ENCODE measurements at places on chromosomes 4 and X.

DNA sequence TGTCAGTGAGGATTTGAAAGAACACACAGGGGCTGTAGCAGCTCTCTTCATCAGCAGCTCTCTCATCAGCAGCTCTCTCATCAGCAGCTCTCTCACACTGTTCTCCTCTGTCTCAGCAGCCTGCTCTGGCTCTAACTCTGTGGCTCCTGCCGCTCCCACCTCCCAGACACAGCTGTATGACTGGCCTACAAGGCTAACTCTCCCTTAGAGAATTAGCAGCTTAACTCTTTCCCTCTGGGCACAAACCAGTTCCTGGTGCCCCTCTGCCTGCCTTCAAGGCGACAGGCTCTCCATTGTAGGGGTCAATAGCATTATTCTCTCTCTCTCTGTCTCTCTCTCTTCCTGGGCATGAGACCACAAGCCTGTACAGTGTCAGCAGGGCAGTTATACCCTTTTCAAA is 385.6 kb upstream of the PCDH10 start:
- DNase-seq: no peak

GRCh38 chr4:121698236-121698671 is 1.5 kb upstream of the ANXA5 start:
- DNase-seq: no peak

- DNase-seq: peak; percentile 3
These were observed 136.0 kb upstream of the PABPC4L start for GRCh38 chr4:134337574-134337973.

GRCh38 chrX:136200466-136200865 is 50.7 kb downstream of the MAP7D3 start:
- peak; percentile 74 for DNase-seq

GRCh38 chr4:144280688-144281087 is 140.2 kb upstream of the GYPA start:
- no peak for DNase-seq

GRCh38 chr4:8525383-8526120 is 54.6 kb upstream of the GPR78 start:
- no peak for DNase-seq

DNA sequence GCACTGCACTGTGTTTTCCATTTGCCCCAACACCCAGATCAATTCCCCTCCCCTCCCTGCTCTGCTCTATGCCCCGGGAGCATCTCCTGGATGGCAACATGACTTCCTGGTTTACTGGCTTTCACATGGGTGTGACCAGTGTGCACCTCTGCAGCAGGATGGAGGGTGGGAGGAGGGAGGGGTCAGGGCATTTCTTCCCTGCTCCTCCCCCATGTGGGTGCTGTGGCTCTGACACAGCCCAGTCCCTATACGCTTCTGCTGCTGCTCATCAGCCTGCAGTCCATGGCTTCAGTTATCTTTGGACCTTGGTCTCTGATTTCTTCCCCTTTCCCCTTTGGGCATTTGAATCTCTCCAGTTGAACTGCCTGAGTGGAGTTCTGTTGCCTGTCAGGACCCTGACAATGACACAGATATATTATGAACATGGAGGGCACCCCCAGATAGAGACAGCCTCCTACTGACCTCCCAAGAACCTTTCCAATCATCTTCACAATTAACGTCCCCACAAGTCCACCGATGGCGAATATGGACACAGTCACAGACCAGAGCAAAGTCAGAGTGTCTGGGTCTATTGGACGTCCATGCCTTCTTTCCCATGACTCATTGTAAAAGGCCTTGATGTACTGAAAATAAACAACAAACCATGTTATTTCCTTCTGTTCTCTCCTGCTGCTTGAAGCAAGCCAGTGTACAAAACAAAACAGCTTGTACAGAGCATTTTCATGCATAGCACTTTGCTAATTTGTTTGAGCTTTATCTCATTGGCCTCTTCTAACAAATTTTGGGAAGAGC is 24.8 kb downstream of the SLC2A9 start:
- peak; percentile 86 for DNase-seq

- no peak for DNase-seq
These were observed 264.5 kb upstream of the ANKRD50 start for GRCh38 chr4:124977045-124977444.

DNA sequence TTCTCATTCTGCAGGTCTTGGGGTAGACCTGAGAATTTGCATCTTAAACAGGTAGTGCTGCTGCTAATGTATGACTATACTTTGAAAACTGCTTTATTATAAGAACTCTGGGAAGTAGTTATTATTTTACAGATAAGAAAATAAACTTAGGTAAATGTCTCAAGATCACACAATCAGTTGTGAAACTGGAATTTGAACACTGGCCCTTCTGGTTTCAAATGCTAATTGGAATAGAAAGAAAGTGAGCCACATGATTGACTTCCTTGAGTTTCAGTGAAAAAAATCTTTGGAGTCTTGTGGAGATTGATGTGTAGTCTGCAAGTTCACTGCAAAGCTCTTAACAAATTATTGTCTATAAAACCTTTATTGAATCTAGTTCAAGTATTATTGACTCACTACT is 44.5 kb downstream of the FTHL17 start:
- DNase-seq: no peak

DNA sequence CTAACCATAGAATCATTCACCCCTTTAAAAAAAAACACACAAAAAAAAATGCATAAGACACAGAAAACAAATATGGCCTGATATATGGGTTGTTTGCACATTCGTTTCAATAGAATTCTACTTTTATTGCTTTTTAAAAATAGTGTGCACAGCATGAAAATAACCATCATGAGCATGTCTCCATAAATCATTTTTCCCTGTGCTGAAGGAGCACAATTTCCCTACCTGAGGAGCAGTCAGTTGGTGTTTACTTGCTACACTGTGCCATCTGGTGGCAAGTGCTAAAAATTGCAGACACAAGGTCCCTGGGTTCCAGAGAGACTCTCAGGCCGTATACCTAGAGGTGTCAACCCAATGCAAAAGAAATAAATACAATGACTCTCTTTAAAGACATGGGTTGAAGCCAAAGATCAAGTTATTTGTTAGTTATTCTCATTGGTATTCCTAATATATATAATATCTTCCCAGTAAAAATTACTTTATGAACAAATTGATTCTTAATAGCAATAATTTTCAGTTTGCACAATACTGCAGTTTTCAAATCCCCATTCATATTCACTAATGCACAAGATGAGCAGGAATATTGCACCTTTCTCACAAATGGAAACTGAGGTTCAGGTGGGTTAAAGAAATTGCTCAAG is 551.4 kb downstream of the IQCM start:
- DNase-seq: peak; percentile 60

DNA sequence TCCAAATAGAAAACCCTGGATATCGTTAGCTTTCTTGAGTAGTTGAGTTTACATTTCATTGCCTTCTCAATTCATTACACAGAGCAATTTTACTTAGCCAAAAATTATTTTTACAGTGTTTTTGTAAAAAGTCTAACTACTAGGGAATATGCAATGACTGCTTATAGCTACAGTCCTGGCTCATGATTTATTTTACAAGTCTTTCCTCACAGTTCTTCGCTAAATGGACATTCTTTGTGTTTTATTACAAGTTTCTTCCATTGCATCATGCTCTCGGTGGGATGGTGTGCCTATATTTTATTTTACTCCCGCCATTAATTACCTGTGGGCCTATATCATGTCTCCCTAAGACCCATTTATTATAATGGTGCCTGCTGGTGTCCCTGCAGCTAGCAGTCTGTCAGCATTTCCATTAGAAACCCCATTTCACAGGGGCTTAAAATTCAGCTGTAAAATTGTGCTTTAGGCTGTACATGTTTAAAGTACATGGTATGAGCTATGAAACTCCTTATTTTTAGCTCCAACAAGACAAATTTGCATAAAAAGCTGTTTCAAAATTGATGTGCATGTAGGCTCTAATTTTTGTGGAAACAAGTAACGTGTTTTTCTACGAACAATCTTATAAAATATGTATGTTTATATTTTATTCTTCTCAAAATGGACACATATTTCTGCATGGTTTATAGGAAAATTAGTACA is 227.4 kb downstream of the SLC7A11 start:
- no peak for DNase-seq

GRCh38 chr4:85152480-85152879 is 186.0 kb upstream of the WDFY3 start:
- DNase-seq: peak; percentile 15

GRCh38 chrX:152573866-152574265 is 63.8 kb upstream of the GABRQ start:
- no peak for DNase-seq

GRCh38 chr4:128310266-128310697 is 22.7 kb upstream of the PGRMC2 start:
- peak; percentile 27 for DNase-seq

DNA sequence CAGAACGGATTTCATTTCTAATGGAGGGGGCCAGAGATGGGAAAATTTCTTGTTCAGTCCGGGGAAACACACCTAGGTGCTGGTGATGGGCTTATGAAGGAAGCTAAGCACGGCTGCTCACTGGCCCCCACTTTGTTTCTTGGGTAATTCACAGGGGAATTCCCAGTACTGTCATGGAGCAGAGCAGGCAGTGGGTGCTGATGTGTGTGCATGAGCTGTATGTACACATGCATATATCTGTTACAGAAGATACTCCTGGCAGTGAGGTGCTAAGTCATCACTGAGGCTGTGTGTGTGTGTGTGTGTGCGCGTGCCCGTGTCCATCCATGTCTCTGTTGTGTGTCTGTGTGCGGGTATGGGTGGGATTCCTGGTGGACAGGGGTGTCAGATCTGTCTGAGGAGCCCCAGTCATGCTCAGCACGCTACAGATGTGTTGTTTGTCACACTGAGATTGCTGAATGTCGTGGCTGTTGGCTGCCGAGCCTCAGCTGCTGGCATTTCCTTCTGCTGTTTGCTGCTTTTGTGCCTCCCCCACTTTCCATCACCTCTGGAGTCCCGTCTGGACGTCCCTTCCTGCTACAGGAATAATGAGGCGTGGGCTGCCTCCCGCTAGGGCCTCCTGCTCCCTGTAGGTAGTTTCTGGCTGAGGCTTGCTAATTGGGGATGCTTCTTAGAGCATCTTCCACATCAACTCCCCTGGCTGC is 53.3 kb downstream of the JADE1 start:
- peak; percentile 57 for DNase-seq

- peak; percentile 85 for DNase-seq
These were observed 432.3 kb upstream of the ATOH1 start for GRCh38 chr4:93396272-93396671.

- peak; percentile 95 for DNase-seq
These were observed 137.5 kb downstream of the PALLD start for GRCh38 chr4:168634276-168634802.
